Stimulated activated CD4-positive, alpha-beta T cell treated with anti-CD3 and anti-CD28 coated beads, TNF-alpha, amount 100 ng/mL, for 1 hour (primary cell): ENCODE measurements at places on chromosomes 7 and 10.

DNA sequence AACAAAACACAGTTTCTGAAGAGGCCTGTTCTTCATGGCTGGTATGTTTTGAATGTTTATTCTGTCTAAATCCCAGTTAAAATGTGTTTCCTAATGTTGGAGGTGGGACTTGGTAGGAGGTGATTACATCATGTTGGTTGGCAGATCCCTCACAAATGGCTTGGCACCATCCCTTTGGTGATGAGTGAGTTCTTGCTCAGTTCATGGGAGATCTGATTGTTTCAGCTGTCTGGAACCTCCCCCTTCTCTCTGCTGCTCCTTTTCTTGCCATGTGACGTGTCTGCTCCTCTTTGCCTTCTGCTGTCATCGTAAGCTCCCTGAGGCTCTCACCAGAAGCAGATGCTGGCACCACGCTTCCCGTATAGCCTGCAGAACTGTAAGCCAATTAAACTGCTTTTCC lies 383.6 kb upstream of the TPK1 start:
- no peak for DNase-seq

DNA sequence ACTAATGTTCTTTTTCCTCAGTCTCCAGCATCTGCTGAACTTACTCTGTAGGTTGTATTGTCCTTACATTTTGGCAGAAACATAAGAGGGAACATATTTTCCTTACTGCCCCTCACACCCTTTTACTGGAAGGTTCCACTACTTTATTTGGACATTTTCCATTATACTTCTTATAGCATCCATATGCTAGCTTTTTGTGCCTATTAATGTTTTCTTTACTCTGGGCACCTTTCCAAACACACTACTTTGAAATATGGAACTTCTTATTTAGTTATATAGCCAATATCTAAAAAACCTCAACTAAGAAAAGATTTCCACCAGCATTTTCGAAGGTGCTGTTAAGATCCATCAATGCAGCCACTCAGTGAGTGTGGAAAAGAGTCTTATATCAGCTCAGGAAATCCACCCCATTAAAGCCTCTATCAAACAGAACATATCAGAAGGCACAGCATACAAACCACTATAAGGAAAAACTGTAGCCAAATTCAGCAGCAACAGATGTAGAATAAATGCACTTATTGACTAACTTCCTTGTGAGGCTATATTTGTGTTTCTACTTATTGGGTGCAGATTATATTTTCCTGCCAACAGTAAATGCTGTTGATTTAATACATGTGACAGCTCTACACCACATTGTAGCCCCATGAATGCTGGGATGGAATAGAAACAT lies 272.5 kb upstream of the SEMA3E start:
- DNase-seq, result no peak

- no peak for DNase-seq
Measured at GRCh38 chr7:87853237-87853864, 22.8 kb downstream of the SLC25A40 start.

GRCh38 chr10:36023939-36024338 lies 381.8 kb upstream of the FZD8 start:
- no peak for DNase-seq

DNA sequence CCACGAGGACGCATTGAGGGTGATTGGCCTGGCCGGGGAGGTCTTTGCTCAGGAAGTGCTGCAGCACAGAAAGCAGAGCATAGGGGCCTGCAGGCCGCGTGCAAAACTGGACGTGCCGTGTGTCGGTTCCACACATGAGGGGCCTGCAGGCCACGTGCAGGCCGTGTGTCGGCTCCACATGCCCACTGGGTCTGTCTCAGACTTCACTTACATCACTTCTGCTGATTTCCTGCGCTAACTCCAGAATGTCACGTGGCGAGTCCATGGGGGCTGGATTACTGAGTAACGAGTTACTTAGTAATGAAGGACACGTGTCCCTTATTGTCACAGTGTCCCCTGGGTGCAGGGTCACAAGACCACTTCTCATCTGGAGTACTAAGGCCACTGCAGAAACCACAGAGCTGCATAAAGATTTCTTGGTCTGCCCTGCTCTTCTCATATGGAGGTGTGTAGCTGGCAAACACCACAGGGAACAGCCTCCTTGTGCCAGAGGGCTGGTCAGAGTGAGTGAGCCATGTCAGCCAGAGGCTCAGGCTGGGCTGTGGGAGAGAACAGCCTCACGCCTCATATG lies 60.8 kb downstream of the GDI2 start:
- DNase-seq, result no peak

GRCh38 chr10:33412653-33413361 lies 78.3 kb upstream of the NRP1 start:
- DNase-seq, result no peak

GRCh38 chr10:1418031-1418550 lies 319.2 kb downstream of the ADARB2 start:
- DNase-seq, result no peak

DNA sequence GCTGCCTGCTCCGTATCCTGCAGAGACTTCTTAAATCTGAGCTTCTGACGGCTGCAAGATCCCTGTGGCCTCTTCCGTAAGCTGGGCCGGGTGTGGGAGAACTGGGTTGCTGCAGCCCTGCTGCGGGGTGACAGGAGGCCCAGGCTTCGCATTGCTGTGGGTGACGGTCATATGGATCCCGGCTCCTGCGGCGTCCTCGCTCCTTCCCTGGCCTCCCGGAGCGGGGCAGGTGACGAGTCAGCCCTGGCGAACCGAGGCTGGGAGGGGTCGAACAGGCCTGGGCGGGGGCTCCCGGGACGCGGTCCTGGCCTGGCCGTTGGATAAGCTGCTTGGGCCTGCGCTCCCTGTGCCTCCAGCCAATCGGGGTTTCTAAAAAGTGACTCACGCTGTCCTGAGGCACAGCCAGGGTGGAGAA lies 7.8 kb upstream of the UBE2D1 start:
- no peak for DNase-seq
